ENCODE measurements at places on chromosomes 4 and X.

- DNase-seq, result no peak
Measured at GRCh38 chrX:42948723-42949657, 171.0 kb upstream of the PPP1R2C start.

DNA sequence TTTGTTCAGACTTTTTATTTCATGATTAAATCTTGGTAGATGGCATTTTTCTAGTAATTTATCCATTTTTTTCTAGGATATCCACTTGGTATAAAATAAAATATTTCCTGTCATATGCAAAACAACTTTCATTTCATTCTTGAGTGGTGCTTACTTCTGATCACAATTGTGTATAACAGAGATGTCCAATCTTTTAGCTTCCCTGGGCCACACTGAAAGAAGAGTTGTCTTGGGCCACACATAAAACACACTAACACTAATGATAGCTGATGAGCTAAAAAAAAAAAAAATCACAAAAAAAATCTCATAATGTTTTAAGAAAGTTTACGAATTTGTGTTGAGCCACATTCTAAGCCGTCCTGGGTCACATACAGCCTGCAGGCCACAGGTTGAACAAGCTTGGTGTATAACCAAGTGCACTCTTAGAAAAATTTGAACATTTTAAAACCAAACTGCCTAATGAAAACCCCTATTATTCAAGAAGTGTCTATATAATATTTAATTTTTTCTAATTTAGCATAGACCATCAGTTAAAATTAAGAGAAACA, 41.3 kb upstream of the SPP1 start:
- no peak for DNase-seq

DNA sequence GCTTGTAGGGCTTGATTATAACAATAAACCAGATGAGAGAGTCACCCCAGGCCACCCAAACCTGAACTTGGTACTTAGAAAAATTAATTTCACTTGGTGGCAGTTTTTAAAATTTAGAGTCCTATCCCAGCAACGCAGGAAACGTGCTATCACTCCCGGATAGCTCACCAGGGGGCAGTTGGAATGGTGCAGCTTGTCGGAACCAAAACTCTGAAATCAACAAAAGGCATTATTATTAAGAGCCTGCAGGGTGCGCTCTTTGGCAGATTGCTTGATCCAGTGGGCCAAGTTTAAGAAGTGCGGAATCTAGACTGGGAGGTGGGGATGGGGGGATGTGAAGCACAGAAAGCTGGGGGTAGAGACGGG, 2.4 kb downstream of the FRAS1 start:
- DNase-seq, result peak; percentile 66

- DNase-seq, result no peak
Measured at GRCh38 chr4:43357252-43357974, 464.9 kb downstream of the GRXCR1 start.

- DNase-seq, result no peak
Measured at GRCh38 chrX:45007598-45007997, 134.6 kb downstream of the KDM6A start.

DNA sequence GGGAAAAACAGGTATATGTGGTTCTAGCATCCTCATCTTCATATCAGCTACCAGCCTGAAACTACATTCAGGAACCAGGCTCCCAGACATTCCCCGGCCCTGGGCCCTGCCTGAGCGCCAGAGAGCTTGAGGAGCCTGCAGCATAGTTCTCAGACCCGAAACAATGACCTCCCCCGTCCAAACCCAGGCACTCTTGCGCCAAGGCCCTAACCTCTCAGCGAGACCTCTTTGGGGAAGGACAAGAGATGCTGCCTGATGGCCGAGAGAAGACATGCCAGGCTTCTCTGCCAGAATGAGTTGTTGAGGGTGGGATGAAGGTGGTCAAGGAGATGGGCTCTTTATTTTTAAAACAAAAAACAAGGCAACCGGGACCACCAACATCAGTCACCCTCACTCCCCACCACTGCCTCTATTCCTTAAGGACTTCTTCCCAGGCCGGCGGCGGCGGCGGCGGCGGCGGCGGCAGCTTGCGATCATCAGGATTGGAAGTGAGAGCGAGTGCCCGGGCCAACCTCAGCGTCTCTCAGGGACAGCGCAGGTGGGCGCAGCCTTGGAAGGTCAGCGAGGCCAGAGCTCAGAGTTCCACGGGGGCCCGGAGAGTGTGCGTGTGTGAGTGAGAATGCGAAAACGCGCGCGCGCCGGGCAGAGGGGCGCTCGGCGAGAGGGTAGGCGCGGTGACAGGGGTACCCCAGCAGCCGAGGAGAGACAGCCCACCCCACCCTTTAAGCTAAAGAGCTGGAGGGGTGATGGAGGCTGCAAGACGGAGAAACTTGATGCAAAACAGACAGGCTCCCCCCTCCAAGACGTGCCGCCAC, 601 bp downstream of the INPP4B start:
- DNase-seq, result peak; percentile 22

- DNase-seq, result no peak
Measured at GRCh38 chr4:141858437-141858836, 222.1 kb downstream of the IL15 start.

GRCh38 chrX:105552395-105552794, 269.9 kb upstream of the NRK start:
- peak; percentile 38 for DNase-seq

GRCh38 chr4:76010576-76010975, 3.3 kb upstream of the CXCL9 start:
- DNase-seq, result no peak

DNA sequence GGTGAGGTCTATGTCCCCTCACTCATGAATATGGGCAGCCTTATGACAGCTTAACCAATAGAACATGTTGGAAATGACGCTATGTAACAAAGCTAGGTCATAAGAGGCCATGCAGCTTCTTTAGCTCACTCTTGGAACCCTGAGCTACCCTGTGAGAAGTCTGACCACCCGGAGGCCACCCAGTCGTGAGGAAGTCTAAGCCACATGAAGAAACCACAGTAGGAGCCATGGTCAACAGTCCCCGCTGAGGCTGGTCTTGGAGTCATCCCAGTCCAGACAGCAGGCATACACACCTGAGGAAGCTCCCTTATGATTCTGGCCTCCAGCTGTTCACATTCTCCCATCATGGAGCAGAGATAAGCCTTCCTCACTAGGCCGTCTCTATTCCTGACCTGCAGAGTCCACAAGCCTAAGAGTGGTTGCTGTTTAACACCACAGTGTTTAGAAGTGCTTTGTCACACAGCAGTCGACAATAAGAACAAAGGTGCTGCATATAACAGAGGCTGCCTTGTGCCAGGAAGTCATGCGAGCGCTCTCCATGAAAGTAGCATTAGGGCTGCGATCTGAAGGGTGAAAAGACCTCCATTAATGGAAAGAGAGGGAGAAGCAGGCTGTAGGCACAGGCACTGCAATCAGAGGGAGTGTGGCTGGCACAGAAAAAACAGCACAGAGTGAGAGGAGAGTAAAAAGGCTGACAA, 38.2 kb downstream of the TSPAN5 start:
- no peak for DNase-seq

- no peak for DNase-seq
Measured at GRCh38 chr4:61938250-61938846, 738.2 kb downstream of the ADGRL3 start.

- no peak for DNase-seq
Measured at GRCh38 chrX:155242300-155242699, 22.0 kb downstream of the RAB39B start.

DNA sequence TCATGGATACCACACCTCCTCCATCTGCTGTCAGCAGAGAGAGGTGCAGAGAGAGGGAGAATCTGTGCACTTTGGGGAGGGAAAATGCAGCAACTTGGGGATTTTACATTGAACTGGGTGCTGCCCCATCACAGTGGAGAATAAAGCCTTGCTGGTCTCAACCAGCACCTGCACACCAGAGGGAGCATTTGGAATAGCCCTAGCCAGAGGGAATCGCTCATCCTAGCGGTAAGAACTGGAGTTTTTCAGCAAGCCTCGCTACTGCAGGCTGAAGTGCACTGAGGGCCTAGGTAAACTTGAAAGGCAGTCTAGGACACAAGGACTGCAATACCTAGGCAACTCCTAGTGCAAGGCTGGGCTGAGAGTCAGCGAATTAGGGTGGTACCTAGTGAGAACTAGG, 148.7 kb downstream of the KDR start:
- DNase-seq, result no peak

DNA sequence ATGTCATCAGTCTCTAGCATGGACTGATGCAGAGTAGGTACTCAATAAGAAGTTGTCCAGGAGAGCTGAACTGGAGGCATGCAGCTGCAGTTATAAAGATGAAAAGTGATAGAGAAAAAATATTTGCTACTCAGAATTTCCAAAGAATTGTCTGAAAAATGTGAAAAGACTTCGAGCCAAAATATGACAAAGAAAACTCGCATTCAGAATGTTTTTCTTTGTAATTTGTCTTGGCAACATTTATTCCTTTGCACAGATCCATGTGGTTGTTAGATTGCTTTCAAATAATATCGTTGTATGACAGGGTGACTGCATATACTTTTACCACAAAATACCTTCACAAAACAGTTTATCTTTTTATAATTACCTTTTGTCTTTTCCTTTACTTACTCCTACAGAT, 128.0 kb upstream of the SLC4A4 start:
- peak; percentile 41 for DNase-seq

GRCh38 chrX:136468391-136469103, 19.2 kb upstream of the BRS3 start:
- DNase-seq, result no peak

GRCh38 chrX:46294234-46294633, 251.0 kb downstream of the ZNF674 start:
- peak; percentile 69 for DNase-seq

DNA sequence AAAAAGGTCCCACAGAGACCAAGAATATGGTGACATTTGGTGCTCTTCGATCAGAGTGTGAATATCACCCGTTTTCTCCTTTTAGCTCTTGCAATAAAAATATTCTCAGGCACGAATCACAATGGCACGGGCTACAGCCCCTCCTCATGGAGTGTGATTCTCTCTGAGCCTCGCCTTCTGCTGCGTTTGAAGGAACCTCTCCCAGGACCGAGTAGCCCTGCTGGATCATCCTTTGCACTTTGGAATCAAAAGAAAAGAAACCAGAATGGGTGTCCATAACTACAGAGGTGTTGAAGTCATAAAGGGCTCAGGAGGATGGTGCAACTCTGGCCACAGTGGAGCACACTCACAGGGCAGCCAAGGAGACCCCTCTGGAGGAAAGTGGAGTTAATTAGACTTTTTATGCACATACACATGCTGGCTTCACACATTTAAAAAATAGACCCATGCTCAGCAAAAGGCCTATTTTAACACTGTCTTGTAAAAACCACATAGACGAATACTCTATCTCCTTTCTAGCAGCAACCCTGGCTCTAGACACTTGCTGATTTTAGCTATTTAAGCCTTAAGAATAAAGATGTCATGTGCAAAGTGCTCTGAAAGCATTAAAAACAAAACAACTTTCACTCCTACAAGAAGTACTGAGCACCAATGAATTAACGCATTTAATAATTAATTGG, 19.1 kb downstream of the MAML3 start:
- no peak for DNase-seq

DNA sequence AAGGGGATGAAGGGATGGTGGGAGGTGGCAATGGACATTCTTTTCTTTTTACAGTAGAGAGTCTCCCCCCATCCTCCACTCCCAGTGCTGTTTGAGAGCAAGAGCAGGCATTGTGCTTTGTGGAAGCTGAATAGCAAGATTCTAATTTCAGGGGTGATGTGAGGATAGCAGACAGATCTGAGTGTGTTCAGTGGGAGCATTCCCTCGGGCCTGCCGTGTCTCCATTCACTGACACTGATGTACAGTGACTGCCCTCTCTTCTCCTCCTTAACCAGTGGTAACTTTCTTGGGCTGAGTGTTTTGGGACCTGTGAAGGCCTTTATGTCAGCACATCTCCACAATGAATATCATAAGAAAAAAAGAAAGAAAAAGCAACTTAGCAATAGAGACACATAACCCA, 396.6 kb upstream of the RPS6KA3 start:
- no peak for DNase-seq

DNA sequence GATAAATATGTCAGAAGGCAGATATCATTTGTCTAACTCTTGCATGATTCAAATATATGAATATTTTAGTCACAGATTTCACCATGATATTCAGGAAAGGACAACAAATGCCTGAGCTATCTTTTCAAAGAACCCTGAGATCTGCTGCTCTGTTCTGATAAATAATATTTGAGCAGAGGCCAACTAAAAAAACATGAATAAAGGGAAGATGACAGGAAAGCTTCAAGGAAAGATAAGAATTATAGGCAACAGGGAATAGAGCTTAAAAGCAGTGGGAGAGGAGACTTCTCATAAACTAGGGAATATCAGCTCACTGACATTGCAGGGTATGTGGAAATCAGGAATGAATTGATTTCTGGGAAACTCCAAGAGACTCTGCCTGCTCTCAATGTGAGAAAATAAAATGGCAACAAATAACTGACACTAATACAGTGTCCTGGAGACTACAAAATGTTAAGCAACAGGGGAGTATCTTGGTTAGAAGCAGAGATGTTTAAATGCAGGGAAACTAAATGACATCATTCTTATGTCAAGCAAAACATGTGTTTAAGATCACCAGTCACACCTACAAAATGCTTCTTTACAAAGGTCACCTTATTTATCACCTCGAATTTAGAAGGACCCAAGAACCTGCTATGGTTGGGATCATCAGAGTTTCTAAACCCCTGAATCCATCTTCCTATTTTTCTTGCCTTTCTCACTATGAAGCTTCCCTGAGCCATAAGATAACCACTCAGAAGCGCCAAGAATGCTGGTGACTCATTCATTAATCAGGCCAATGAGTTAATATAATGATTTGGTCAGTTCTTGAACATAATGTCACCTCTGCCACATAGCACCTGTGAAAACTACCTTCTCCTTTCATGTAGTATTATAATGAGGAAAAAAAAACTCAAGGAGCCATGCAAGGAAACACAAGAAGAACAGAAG, 78.1 kb downstream of the NDST3 start:
- DNase-seq, result peak; percentile 16

- peak; percentile 1 for DNase-seq
Measured at GRCh38 chr4:75726577-75726976, 2.2 kb downstream of the USO1 start.

DNA sequence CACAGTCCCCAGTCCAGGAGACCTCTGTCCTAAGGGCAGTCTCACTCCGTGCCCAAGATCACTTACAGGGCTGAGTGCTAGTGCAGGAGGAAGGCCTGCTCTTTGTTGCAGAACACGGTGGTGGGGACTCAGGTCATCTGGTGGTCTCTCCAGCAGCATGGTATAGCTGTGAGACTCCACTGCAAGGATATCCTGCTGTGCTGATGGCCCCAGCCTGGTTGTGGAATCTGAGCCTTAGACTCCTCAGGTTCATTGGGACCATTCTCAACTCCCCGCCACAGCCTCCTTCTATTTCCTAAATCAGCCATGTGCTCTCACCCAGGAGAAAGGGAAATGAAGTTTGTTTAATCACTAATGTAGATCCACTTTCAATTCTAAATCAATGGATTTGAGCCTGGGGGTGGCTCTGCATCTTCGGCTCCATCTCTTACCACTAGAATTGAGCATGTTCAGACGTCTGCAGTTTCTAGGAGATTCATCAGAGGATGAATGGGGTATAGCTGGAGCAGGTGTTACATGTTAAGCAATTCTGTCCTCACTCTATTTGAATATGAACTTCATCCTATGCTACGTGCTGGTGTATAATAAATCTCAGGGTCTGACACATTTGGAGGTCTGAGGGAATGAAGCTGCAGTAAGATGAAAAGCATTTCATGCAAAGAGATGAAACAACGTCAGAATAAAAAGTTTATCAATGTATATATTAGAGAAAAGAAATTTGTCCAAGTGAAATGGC, 189.2 kb downstream of the MGST2 start:
- DNase-seq, result no peak

All from astrocyte of the spinal cord (primary cell).